Epithelial cell of prostate (primary cell): ENCODE measurements at places on chromosomes 1 and 21.

DNA sequence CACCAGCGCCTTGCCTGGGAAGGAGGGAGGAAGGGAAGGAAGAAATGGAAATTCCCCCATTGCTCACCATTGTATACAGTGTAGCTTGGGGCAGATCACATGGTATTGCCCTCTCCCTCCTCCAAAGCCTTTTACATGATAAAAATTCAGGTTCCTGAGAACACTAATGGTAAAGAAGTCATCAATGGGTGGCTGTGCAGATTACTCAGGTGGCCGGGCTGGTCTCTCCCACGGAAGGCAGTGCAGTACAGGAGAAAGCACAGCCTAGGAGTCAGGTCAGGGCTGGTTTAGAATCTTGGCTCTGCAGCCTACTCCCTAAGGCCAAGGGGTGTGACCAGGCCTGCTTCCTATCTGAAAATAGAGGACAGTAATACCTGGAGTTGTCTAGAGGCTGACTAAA, 107.9 kb downstream of the SUSD4 start:
- no peak for DNase-seq

- DNase-seq, result no peak
Observed at GRCh38 chr1:44302541-44302940, 52.5 kb downstream of the ERI3 start.

GRCh38 chr1:217542136-217542777, 88.6 kb downstream of the GPATCH2 start:
- DNase-seq, result no peak

GRCh38 chr1:58596631-58597052, 19.6 kb upstream of the TACSTD2 start:
- DNase-seq, result no peak

DNA sequence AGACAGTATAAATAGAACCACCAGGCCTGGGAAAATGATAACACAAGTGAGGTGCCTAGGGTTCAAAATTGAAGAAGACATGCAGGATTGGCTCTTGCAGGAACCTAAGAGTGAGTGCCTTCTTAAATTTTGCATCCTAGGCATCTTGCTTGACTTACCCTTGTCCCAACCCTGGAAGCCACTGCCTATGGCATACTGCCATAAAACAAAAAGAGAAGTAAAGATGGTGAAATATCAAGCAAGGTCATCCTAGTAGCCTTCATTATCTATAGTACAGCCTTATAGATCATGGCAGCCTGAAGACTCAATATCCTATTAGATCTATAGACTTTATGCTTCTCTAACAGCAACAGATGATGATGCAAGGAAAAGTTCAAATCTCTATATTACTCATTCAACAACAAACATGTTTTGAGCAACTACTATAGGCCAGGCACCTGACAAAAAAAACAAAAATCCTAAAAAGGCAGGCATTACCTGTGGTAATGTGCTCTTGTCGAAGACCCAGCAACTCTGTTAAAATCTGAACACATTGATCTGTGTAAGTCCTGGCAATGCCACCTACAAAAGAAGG, 6.3 kb downstream of the AP4B1 start:
- DNase-seq, result no peak

- DNase-seq, result no peak
Observed at GRCh38 chr1:231070758-231071444, 30.8 kb upstream of the FAM89A start.

DNA sequence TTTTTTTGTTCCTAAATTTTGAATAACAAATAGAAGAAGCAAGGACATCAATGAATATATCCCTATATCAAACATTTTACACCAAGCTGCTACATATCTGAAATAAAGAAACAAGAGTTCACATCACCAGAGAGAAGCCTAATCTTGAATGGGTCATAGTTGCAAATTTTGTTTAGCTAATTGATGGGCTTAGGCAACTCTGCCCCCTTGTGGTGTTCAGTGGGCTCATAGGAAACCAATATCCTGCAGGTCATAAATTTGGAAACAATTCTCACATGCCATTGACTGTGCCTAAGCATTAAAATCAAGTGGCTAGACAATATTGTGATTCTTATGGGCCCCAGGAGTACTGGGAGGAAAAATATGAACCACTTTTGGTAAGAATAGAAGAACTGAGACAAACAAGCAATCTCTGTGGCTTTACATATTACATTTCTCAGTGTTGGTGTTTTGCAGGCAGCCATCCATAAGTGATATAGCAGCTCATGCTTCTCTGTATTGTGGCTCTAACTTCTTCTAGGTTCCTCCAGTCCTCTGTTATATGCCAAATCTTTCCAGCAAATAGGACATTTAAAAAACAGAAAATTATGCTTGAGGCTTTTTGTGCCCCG, 1262.8 kb upstream of the PRMT6 start:
- no peak for DNase-seq

DNA sequence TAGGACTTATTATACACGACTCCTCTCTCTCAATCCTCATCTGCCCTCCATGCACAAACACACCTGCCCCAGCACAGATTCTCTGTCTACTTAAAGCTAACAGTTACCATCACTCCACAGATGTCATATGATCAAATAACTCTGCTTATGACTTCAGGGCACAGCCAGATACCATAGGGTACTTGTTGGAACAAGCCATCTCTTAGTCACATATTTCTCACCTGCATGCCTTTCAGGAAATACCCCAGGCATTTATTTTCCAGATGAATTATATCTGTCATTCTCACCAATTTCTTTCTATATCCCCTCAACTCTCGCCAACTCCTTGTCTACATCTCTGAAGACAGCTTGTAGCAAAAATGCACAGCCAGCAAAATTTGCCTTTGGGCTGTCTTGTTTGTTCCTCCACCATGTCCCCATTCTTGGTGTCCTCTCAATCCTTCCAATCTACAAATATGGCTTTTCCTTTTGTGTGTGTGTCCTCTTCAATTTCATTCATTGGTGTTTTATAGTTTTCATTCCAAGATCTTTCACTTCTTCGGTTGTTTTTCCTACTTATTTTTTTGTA, 353.9 kb upstream of the CAMK1G start:
- DNase-seq, result peak; percentile 86

DNA sequence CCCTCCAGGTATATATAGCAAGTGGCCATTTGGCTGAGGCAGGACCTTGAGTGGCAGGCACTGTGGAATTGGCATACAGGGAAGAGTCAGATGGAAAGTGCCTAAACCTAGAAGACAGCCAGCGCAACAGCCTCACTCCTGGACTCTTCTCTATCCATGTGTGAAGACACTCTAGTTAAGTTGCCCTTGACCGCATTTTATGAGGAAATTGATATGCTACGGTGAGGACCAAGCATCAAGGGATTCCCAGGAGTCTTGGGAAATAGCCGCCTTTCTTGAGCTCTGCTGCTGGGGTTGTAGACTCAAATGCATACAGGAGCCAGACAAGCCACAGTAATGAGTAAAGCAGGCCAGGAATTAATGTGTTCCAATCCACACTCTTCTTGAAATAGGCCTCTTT, 145.9 kb upstream of the KAZN start:
- no peak for DNase-seq

- no peak for DNase-seq
Observed at GRCh38 chr1:55695151-55695550, 480.0 kb upstream of the USP24 start.

- peak; percentile 3 for DNase-seq
Observed at GRCh38 chr1:78370779-78371482, 119.8 kb upstream of the PTGFR start.

- no peak for DNase-seq
Observed at GRCh38 chr21:23968008-23968407, 1639.3 kb downstream of the MRPL39 start.

DNA sequence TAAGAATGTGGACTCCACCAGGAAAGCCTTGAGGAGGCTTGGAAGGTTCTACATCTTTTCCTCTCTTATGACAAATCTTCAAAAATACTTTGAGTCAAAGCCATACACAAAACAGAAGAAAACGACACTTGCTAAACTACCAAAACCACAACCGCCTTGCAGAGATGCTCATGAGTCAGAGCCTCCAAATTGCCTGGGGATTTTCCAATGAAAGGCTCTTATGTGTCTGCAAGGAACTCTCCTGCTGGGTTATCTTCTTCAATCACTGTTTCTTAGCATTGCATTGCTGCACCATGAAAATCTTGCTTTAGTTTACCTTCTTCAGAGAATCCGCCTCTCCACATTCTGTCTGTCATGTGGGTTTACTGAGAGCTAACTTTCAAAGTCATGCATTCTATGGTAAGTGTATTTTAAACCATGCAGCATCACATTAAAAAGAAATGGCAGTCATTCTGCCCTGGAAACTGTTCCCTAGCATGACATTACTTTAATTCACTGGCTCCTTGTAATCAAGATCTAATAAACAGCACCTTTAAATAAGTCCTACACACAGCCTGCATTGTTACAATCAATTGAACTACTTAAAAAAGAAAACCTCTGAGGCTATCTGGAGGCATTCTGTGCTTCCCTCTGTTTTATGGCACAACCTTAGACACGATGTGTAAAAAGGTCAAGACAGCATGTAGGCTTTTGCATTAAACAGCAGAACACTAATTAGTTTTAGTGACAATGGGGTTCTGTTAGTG, 210.0 kb upstream of the FOXD3 start:
- peak; percentile 22 for DNase-seq

DNA sequence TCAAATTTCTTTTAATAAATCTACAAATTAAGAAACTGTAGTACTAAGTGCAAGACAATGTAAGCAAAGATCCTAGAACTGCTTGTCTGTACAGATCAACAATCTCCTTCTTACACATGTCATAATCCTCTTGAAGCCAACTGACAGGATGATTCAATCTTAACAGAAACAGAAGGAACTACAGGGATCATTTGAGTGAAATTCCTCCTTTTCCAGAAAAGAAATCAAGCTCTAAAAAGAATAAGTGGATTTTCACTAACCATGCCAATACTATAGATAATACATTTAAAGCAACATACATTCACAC, 53.2 kb downstream of the RAB3GAP2 start:
- DNase-seq, result no peak

- DNase-seq, result no peak
Observed at GRCh38 chr1:167837326-167837725, 76.6 kb downstream of the ADCY10 start.

DNA sequence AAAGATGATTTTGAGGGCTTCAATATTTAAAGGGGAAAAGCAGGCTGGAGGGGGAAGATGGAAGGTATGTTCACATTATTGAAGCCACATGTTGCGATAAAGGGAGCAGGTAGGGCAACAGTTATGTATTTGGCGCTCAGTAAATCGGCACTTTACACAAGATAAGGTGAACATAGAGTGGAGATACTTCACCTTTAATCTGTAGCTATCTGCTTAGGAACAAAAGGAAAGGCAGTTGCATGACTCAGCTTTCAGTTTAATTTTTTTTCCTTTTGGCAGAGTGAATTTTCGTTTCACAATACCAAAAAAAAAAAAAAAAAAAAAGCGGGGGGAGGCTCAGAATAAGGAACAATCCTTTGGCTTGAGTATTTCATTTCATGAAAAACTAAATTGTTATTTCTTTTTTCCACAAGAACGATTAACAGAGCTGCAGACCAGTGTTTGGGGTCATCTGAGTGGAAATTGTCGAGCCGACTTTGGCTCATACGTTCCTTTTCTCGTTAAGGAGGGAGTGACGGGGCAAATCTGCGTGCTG, 1.1 kb upstream of the COQ8A start:
- DNase-seq, result no peak

- DNase-seq, result no peak
Observed at GRCh38 chr1:11138029-11138428, 38.4 kb upstream of the EXOSC10 start.

DNA sequence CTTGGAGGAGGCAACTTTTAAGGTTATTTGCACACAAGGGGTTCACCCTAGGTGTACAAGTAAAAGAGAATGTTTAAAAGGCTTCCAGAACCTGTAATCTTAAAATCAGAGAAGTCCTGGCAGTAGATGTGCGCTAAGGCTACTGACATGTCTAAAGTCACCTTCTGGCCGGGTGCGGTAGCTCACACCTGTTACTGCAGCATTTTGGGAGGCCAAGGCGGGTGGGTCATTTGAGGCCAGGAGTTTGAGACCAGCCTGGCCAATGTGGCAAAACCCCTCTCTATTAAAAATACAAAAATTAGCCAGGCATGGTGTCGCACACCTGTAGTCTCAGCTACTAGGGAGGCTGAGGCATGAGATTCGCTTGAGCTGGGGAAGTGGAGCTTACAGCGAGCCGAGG, 20.3 kb upstream of the DEGS1 start:
- DNase-seq, result no peak

DNA sequence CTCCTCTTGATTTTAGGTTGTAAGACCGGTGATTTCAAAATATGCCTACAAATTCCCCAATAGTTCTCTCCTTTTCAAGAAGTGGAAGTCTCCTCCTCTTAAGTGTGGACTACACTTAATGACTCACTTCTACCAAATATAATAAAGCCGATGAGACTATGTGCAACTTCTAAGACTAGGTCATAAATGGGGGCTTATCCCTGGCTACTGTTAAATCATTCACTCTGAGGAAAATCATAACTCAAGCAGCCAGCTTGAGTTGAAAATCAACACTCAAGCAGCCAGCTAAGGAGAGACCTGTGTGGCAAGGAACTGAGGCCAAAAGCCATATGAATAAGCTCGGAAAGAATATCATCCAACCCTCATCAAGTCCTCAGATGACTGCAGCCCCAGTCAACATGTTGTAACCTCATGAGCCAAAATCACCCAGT, 49.6 kb upstream of the PSMG1 start:
- DNase-seq, result no peak

DNA sequence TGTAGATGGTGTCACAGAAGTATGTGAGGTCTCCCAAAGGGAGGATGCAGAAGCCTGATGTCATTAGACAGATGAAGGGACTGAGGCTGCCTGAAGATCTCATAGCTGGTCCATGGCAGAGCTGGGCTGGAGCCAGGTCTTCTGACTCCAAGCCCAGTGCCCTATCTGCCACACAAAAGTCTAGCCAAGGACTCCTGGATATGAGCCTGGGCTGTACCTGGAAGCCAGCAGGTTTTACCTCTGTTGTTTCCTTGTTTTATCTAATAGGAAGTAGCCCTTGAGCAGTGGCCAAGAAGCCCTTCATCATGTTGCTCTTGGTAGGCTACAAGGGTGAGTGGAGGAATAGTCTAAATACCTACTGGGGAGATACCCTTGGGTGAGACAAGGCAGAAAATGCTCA, 74.4 kb upstream of the SLC44A3 start:
- DNase-seq, result no peak

- no peak for DNase-seq
Observed at GRCh38 chr1:226671277-226671676, 67.8 kb downstream of the ITPKB start.
